Right cardiac atrium (tissue), 5 donors: ENCODE measurements at places on chromosomes 5 and 9.

DNA sequence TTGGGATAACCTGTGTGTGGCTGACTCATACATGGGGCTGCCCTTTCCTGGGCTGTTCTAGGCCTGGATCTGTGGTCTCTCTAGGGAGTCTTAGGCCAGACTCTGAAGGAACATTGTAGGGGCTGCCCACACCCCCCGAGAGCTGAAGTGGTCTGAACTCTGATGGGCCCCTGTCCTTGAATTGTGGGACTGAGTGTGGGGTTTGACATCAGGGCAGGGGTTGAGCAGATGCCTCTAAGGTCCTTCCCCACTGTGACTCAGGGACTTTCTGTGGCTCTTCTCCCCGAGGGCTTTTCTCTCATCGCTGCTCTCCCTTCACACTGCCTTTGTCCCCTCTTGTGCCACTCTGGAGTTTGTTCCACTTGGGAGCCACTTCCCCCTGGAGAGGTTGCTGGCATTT is 215.0 kb downstream of the MELK start:
- no peak for DNase-seq

DNA sequence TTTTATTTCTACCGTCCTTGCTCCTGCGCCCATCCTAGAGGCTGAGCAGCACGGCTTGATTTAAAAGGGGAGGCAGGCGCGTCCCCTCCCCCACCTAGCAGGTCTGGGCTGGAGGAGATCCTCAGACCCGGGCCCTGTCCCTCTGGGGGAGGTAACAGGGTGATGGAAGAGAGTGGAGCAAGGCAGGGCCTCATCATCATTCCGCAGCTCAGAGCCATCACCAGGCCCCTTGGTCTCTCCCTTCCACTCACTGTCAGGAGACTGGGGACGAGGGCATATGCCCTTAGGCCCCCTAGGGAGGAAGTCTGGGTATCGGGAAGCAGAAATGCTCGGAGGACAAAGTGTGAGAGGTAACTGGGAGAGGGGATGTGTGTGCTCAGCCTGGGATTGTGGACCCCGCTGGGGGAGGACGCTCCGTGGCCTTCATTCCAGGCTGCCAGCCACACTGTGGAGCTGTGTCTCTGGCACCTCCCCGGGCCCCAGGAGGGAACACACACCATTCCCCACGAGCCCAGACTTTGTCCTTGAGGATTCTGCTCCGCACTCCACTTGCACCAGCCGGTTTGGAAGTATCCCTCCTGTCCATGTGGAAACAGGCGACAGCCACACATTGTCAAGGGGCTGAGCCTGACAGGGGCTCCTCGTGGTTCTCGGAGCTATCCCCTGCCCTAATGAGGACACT is 761 bp downstream of the REEP2 start:
- no peak for DNase-seq

GRCh38 chr9:81621118-81621517 is 68.2 kb downstream of the TLE1 start:
- DNase-seq: no peak

- DNase-seq: no peak
Measured at GRCh38 chr9:86975606-86976005, 28.3 kb upstream of the GAS1 start.

GRCh38 chr5:129921204-129921603 is 16.9 kb downstream of the CHSY3 start:
- DNase-seq: no peak

GRCh38 chr5:39370555-39371366 is 6.5 kb upstream of the C9 start:
- DNase-seq: no peak

GRCh38 chr5:16721151-16722096 is 104.6 kb upstream of the RETREG1 start:
- no peak for DNase-seq

DNA sequence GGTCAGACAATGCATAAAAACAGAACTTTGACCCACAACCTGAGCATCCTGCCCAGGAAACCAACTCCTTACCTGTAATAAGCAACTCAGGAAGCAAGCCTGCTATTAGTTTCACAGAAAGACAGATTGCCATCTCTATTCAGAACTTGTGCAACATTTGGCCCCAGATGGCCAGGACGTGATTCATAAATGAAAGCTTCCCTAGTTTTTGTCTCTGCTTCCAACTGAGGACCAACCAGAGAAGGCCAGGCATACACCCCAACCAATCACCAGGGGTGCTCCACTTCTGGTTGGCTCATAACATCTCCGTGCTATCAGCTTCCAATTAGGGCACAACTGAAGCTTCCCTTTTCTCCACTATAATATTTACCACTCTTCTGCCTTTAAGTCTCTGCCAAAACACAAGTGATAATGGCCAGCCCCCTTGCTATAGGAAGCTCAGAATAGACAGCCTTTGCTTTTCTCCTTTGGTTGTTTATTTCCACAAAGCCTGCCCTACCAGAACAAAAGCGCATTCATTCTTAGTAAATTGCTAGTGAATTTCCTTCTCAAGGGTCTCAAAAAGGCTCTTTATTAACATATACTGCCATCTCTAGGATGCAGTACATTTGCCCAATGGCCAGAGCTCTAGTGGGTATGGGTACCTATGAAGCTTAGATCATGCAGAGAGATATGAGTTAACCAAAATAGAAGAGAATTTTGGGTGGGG is 289.7 kb upstream of the DAP start:
- no peak for DNase-seq
